T-helper 17 cell (primary cell): ENCODE measurements at places on chromosomes 6 and 20. TPM values are rescaled to one million over a fixed set of nuclear protein-coding genes. Genes with fewer than 3 reads are reported as not detected.
A peak's percentile ranks its signal among the peaks of the same experiment; 100 is the strongest.

The INSM1 gene
- total RNA-seq = not detected

The MROH8 gene
- total RNA-seq = 2.0 TPM

The LRP11 gene
- total RNA-seq = 2.5 TPM

The SLC32A1 gene
- not detected for total RNA-seq

The TFAP2A gene
- total RNA-seq = 0.40 TPM

DNA sequence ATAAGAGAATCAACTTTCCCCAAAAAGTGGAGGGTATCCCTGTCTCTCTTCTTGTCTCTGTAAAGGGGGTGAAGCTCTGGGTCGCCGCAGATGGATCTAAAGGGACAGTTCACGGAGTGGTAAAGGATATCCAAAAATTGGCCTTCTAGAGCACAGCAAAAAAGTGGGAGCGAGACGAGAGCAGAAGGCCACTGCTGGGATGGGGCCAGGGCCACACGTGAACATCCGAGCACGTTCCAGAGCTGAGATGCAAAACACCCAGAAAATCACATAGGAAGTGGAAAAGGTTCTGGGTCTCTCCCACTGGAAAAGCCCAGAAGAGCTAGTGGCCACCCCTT is 837 bp downstream of the TRAM2 start:
- H3K4me3 ChIP-seq = peak overlapping the region; percentile 95
- H3K27me3 ChIP-seq = no peaks in the 10 kb centered on the region
- H3K36me3 ChIP-seq = peaks cover 3% of the 10 kb centered on the region
- H3K27ac ChIP-seq = peak overlapping the region; percentile 91

GRCh38 chr20:51643390-51643789 is 100.9 kb upstream of the NFATC2 start:
- H3K4me3 ChIP-seq = no peak overlapping the region
- peaks cover 3% of the 10 kb centered on the region for H3K4me1 ChIP-seq
- H3K27ac ChIP-seq = no peak overlapping the region

GRCh38 chr6:148494226-148494625 is 151.6 kb downstream of the SASH1 start:
- no peak overlapping the region for H3K4me3 ChIP-seq
- no peak for DNase-seq
- H3K4me1 ChIP-seq = peaks cover 2% of the 10 kb centered on the region
- no peaks in the 10 kb centered on the region for H3K36me3 ChIP-seq
- no peak overlapping the region for H3K27ac ChIP-seq

DNA sequence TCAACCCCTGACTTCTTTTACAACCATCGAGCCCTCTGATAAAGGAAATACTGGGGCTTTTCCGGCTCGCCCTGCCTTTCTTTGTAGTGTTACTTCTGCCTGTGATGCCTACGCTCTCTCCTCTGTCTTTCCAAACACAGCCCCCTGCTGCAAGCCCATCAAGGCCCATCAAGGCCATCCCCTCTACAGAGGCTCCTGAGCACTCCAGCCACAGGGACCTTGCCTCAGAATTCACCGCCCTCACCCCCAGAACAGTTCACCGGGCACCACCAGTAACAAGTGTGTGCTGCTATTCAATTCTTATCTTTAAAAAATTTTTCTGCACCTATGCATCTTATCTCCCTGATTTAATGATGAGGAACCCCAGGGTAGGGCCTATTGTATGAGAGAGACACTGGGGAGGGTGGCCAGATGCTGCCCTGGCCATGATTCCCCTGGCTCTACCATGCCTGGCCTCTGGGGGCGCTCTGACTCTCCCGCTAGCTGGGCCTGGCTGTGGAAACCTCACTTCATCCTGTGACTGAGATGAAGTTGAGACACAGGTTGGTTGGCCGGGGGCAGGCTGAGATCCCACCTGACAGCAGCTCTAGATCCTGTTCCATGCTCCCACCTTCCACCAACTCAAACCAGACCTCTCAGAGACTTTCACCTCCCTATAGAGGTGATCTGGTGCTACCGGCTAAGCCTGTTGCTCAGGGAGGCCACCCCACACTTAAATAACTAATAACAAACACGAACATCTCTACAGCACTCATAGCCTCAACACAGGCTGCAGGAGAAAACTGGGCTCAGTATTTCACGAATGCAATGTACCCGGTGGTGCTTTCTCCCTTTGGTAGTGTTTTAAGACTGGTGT is 19.2 kb upstream of the GLP1R start:
- H3K27me3 ChIP-seq = peaks cover 59% of the 10 kb centered on the region
- H3K27ac ChIP-seq = no peak overlapping the region
- no peaks in the 10 kb centered on the region for H3K4me1 ChIP-seq

GRCh38 chr6:4446982-4447381 is 311.6 kb upstream of the ECI2 start:
- H3K27me3 ChIP-seq = peaks cover 15% of the 10 kb centered on the region
- DNase-seq = no peak
- H3K4me3 ChIP-seq = no peak overlapping the region
- H3K36me3 ChIP-seq = no peaks in the 10 kb centered on the region
- no peaks in the 10 kb centered on the region for H3K4me1 ChIP-seq

DNA sequence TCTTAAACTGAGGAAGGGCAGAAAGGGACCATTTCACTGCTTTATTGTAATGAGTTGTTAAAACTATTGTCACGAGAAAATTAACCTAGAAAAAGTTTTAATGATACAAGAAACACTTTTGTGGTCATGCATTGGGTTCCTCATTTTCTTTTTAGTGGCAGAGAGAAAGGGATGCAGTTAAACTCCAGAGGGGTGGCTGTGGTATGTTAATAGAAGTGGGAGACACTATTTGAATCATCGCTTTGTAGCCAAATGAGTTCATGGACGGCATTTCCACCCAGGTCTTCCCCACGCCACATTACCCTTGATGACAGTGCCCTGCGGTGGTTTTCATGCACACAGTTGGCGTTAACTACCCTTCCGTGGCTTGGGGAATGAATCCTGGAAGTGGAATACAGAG is 235.6 kb downstream of the PLCB1 start:
- no peak overlapping the region for H3K4me3 ChIP-seq
- H3K36me3 ChIP-seq = peaks cover 2% of the 10 kb centered on the region
- H3K27ac ChIP-seq = no peak overlapping the region

GRCh38 chr6:44060612-44061374 is 66.5 kb downstream of the MRPL14 start:
- H3K36me3 ChIP-seq = peaks cover 3% of the 10 kb centered on the region
- H3K4me3 ChIP-seq = no peak overlapping the region
- no peaks in the 10 kb centered on the region for H3K4me1 ChIP-seq

DNA sequence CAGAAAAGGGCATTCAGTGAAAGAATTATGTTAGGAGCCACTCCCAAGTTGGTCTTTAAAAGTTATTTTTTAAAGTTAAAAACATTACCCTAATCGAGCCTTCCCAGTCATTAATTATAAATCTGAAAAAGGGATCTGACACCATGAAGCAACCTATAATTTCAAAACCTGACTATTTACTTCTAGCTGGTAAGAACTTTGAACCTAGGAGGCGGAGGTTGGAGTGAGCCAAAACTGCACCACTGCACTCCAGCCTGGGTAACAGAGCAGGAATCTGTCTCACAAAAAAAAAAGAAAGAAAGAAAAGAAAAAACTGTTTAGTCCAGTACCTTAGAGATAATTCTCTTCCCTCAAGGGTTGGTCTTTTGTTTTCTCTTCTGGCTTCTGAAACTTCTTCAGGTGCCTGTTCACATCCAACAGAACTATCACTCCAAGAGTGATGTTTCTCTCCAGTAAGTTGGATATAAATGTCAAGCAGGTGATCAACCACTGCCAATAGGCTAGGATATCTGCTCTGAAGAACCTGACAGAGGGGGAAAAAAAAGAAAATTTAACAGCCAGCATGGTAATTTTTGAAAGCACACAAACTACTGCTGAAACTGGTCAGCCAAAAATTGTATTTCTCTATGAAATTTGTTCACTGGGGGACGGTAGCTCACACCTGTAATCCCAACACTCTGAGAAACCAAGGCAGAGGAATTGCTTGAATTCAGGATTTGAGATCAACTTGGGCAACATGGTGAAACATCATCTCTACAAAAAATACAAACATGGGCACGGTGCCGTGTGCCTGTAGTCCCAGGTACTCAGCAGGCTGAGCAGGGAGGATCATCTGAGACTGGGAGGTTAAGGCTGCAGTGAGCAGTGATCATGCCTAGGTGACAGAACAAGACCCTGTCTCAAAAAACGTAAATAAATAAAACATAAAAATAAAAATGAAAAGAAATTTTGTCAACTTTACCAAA is 38.2 kb downstream of the MDN1 start:
- H3K4me1 ChIP-seq = peaks cover 2% of the 10 kb centered on the region
- DNase-seq = no peak
- H3K27me3 ChIP-seq = no peaks in the 10 kb centered on the region
- no peak overlapping the region for H3K4me3 ChIP-seq
- H3K36me3 ChIP-seq = peaks cover 15% of the 10 kb centered on the region
- H3K27ac ChIP-seq = no peak overlapping the region

DNA sequence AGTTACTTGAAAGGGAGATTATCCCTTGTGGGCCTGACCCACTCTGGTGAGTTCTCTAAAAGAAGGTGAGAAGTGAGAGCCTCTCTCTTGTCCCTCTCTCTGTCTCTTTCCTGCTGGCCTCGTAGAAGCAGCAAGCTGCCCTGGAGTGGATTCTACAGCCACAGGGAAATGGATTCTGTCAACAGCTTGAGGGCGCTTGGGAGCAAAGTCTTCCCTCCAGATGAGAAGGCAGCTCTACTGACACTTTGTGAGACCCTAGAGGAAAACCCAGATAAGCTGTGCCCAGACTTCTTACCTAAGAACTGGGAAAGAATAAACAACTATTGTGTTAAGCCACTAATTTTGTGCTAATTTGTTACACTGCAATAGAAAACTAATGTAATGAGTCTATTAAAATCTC is 39.9 kb downstream of the ANKRD60 start:
- H3K27me3 ChIP-seq = peaks cover 53% of the 10 kb centered on the region
- H3K4me1 ChIP-seq = peaks cover 5% of the 10 kb centered on the region
- DNase-seq = no peak
- H3K36me3 ChIP-seq = peaks cover 7% of the 10 kb centered on the region
- no peak overlapping the region for H3K27ac ChIP-seq
- no peak overlapping the region for H3K4me3 ChIP-seq

- no peak for DNase-seq
- H3K4me3 ChIP-seq = no peak overlapping the region
- no peaks in the 10 kb centered on the region for H3K27me3 ChIP-seq
Measured at GRCh38 chr6:23589811-23590210, 536.2 kb upstream of the NRSN1 start.

- H3K27me3 ChIP-seq = no peaks in the 10 kb centered on the region
- no peak for DNase-seq
- H3K27ac ChIP-seq = no peak overlapping the region
- H3K4me1 ChIP-seq = no peaks in the 10 kb centered on the region
- no peak overlapping the region for H3K4me3 ChIP-seq
Measured at GRCh38 chr20:15692570-15692969, 880.7 kb downstream of the KIF16B start.

DNA sequence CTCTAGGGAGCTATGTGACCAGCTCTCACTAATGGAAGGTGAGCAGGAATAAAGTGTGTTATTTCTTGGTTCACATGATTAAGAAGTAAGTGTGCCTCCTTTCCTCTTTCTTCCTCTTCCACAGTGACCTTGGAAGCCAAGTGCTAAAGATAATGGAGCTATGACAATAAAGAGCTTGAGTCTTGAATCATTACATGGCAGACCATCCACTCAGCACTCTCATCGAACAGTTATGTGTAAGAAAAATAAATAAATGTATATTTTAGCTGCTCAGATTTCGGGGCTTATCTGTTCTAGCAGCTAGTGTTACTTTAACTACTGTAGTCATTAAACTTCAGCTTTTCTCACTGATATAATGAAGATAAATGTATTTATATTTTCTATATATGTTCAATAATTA is 72.9 kb downstream of the HDGFL1 start:
- no peaks in the 10 kb centered on the region for H3K27me3 ChIP-seq
- H3K4me1 ChIP-seq = no peaks in the 10 kb centered on the region
- DNase-seq = no peak
- H3K36me3 ChIP-seq = no peaks in the 10 kb centered on the region

GRCh38 chr6:2853769-2854395 is 12.2 kb upstream of the SERPINB1 start:
- H3K4me1 ChIP-seq = peaks cover 49% of the 10 kb centered on the region
- DNase-seq = peak; percentile 36
- H3K36me3 ChIP-seq = no peaks in the 10 kb centered on the region
- H3K4me3 ChIP-seq = peak overlapping the region; percentile 85
- no peaks in the 10 kb centered on the region for H3K27me3 ChIP-seq

- no peaks in the 10 kb centered on the region for H3K27me3 ChIP-seq
- H3K36me3 ChIP-seq = no peaks in the 10 kb centered on the region
Measured at GRCh38 chr20:47663354-47664067, 121.8 kb downstream of the SULF2 start.

GRCh38 chr20:8234580-8234979 is 102.5 kb downstream of the PLCB1 start:
- no peak overlapping the region for H3K4me3 ChIP-seq
- no peak for DNase-seq
- H3K27me3 ChIP-seq = no peaks in the 10 kb centered on the region
- no peaks in the 10 kb centered on the region for H3K36me3 ChIP-seq
- H3K4me1 ChIP-seq = peaks cover 18% of the 10 kb centered on the region
- no peak overlapping the region for H3K27ac ChIP-seq

DNA sequence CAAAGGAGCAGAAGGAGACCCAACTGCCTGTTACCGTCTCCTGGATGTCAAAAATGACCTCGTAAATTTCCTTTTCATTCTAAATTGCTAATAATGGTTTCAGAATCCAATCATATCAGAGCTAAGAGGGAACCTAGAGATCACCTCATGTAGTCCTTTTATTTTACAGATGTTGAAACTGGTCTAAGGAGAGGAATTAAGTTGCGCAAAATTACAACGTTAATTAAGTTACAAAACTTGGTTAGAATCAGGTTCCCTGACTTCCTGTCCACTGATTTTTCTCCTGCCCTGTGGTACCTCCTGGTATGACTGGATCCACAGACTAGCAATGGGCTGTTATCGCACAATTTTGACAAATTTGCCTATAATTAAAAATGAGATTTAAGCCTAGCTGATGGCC is 9.0 kb upstream of the STK38 start:
- no peak overlapping the region for H3K27ac ChIP-seq
- no peaks in the 10 kb centered on the region for H3K36me3 ChIP-seq
- H3K4me1 ChIP-seq = peaks cover 5% of the 10 kb centered on the region
- DNase-seq = no peak
- H3K27me3 ChIP-seq = no peaks in the 10 kb centered on the region

- no peaks in the 10 kb centered on the region for H3K36me3 ChIP-seq
- DNase-seq = no peak
- H3K4me3 ChIP-seq = no peak overlapping the region
- no peak overlapping the region for H3K27ac ChIP-seq
Measured at GRCh38 chr6:45789238-45789637, 226.4 kb downstream of the CLIC5 start.

DNA sequence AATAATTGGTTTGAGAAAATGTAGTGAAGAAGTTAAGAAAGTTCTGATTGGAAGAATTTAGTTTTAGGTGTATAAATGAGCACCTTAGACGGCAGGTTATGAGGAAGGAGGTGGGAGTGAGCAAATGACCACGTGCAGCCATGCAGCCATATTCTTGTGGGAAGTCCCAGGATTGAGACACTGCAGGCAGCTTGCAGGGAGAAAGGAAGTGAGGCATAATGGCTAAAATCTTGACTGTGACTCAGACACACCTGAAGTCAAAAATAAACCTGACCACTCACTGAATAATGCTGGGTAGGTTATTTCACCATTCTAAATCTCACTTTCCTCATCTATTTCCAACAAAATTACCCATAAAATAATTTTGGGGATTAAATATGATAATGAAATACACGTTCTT is 16.6 kb downstream of the DSE start:
- H3K27me3 ChIP-seq = no peaks in the 10 kb centered on the region
- DNase-seq = no peak
- H3K4me3 ChIP-seq = no peak overlapping the region
- no peaks in the 10 kb centered on the region for H3K36me3 ChIP-seq
